Effector CD8-positive, alpha-beta T cell (primary cell): ENCODE measurements at places on chromosomes 5 and 9.
A peak's percentile ranks its signal among the peaks of the same experiment; 100 is the strongest.

DNA sequence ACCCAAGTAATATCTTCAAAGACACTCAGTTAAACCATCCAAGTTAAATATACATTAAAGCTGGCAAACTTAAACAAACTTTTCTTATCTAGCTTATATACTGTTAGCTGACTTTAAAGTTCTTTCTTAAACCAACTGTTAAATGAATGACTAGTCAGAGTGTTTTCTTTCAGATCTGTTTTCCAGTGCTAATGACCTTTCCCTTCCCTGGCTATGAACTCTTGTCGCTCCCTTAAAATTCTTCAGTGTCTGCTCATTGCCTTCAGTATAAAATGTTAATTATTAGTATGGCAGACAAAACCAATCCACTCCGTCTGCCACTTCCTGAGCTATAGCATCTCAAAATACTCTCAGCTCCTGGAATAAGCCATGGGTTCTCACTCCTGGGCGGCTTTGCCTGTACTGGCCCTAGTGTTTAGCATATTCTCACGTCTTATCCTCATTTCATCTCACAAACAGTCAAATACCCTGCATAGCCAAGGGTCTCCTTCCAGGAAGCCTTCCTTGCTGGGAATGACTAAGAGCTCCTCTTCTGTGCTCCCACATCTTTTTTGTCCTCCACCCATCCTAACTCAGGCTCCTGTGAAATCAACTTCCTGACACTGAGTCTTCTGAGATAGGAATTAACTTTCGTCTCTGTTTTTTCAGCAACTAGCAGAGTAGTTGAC lies 87.7 kb downstream of the VCAN start:
- DNase-seq: no peak

- DNase-seq: no peak
These were observed 47.5 kb downstream of the PBX3 start for GRCh38 chr9:125794708-125795107.

- DNase-seq: no peak
These were observed 563.7 kb upstream of the DAP start for GRCh38 chr5:11324521-11325289.

DNA sequence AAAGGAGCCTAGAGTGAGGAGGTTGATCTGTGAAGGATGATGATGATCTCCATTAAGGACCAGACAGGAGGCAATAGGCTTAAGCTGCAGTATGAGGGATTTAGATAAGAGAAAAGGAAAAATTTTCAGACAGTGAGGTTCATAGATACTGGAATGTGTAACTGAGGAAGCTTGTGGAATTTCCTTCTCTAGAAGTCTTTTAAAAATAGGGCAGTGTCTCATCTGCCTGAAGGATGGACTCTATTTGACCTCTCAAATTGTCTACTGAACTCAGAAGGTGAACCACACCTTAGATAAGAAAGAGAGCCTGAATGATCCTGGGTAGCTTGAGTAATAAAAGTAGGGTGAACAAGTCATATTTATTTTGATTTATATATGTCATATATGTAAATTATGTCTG lies 148.2 kb upstream of the CDKN2B start:
- no peak for DNase-seq

- DNase-seq: no peak
These were observed 38.2 kb downstream of the GZMK start for GRCh38 chr5:55062039-55062779.

DNA sequence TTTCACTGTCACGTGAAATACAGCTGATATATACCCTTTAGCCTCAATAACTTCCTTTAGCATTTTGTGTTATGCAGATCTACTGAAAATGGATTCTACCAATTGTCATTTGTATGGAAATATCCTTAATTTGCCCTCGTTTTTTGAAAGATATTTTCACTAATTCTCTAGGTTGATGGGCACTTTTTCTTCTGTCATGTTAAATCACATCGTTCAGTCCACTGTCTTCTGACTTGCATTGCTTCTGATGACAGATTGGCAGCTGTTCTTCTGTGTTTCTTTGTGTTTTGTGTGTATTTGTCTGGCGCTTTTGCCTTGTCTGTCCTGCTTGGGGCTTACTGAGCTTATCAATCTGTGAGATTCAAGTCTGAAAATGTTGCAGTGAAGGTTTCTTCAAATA lies 9.7 kb upstream of the CLPTM1L start:
- no peak for DNase-seq

GRCh38 chr9:3475300-3476020 lies 50.3 kb downstream of the RFX3 start:
- DNase-seq: no peak

DNA sequence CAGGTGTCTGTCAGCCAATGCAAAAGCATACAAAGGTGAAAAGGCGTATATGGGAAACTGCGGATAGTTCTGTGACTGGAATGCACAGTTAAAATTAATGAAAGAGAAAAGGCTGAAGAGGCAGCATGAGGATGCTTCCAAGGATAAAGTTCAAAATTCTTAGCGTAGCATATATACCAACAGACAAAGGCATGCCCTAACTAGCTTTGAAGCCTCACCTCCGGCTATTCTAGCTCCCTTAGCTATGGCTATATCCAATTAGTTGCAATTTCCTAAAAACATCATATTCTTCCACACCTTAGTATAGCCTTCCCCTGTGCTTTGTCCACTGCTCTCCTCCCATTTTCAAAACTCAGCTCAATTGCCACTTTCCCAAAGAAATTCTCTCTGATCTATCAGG lies 1.4 kb upstream of the DNAJA1 start:
- no peak for DNase-seq

GRCh38 chr9:119164716-119165115 lies 204.5 kb downstream of the BRINP1 start:
- no peak for DNase-seq

- no peak for DNase-seq
These were observed 164.2 kb downstream of the ZDHHC21 start for GRCh38 chr9:14529054-14529453.

DNA sequence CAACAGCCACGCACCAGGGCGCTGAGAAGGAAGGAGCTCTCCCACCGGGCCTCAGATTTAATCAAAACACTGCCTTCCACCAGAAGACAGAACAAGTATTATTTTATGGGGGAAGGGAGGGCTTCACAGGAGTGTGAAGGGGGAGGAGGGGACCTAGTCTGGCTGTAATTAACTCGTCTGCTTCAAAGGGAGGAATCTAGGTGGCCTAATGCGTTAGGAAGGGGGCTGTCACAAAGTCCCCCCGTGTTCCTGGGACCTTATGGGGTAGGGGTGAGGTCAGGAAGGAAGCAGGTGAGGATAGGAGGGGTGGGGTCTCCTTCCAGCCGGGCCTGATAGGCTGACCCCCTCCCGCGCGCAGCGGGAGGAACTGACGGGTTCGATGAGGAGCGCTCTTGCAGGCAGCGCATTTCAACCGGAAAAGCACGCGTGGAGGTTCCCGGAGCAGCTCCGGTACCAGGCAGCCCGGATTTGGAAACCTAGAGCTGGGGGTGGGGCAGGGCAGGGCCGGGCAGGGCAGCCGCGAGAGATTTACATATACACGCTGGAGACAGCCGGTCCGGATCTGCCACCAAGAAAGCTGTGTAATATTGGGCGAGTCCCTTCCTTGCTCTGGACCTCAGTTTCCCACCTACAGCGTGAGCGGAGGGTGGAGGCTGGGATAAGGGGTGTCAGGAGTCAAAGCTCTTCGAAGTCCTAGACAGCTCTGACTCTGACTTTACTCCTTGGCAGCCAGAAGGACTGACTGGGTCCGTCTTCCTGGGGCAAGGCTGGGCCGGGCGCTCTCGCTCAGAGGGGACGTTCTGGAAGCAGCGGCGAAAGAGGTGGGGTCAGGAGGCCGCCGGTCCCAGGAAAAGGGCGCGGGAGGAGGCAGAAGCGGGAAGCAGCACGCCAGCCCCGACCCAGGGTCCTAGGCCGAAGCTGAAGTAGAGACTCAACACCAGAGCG lies 1.8 kb downstream of the SHB start:
- no peak for DNase-seq

DNA sequence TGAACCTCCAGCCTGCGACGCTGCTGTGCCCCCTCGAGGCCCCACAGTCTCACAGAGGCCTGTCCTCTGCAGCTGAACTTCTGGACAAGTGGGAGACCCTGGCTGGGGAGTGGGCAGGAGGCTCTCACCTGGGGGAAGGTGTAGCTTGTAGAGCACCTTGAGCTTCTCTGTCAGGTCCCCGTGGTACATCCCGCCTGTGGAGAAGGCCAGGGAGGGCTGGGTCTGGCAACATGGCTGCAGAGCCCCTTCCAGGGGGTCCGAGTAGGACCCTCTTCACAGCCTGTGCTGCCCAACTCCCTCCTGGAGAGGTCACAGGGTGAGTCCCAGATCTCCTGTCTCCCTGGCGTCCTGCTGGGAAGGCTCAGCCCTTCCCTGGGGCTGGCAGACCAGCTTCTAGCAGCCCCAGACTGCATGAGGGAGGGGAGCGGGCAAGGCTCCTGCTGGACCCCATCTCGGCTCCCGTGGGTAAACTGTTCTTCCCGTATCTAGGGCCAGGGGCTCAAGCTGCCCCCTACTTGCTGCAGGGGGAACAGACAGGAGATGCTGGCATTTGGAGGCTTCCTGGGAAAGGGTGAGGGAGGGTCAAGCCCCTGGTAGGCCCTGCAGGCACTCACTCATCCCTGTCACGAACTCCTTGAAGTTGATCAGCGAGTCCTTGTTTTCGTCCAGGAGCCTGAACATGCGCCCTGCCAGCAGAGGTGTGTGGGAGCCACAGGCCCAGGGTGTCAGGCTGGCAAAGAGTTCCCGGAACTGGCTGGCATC lies 11.2 kb upstream of the MRNIP start:
- no peak for DNase-seq

- DNase-seq: no peak
These were observed 12.3 kb downstream of the RNU6ATAC start for GRCh38 chr9:134152022-134152448.

- DNase-seq: no peak
These were observed 9.0 kb downstream of the FBP1 start for GRCh38 chr9:94630281-94630680.

DNA sequence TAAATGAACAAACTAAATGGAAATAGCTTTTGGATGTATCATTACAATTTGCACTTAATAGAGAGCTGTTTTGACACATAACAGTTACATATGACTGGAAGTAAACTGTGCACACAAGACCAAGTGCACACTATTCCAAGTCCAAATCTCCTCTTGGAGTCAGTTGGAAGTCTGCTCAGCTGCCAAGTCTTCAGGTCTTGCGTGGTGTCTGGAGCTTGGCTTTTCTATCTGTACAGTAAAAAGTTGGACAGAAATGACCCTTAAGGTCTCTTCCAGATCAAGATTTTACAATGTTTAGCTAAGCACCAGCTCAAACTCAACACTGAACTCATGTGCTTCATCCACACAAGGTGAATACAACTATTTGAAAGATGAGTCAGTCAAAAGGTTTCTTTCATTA lies 456.9 kb downstream of the RASEF start:
- DNase-seq: no peak

DNA sequence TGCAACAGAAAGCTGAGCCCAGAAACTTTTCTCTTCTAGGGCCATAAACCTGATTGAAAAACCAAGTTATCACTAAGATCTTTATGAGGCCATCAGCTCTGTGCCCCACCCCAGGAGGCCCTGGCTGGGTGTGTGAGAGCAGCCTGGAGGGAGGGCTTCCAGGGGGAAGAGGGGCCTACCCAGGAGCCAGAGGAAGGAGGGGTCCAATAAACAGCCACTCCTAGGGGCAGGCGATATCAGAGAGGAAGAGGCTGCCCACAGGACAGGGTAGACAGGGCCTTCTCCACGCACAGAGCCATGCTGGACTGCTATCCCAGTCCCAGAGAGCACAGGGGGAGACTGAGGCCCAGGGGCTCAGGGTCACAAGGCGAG lies 4.5 kb upstream of the CDX1 start:
- DNase-seq: no peak

GRCh38 chr5:15783734-15784133 lies 283.8 kb downstream of the FBXL7 start:
- DNase-seq: no peak

DNA sequence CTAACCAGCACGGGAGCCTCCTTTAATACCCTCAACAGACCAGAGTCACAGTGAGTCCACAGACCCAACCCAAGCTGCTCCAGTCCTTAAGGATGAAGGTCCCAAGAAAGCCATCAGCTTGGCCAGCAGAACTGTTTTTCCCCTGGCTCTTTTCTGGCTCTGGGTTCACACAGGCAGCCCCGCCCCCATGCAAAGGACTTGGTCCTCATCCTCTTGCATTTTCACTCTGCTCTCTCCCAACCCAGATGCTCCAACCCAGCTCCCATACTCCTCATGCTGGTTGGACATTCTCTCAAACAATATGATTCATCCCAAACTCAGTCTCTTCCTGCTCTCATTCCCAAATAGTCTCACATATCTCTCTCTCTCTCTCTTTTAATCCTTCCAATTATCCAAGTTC lies 74.2 kb upstream of the SPOCK1 start:
- DNase-seq: no peak

GRCh38 chr9:4117835-4118610 lies 181.8 kb downstream of the GLIS3 start:
- peak; percentile 8 for DNase-seq

GRCh38 chr5:115366223-115366622 lies 69.8 kb upstream of the CCDC112 start:
- DNase-seq: no peak

- DNase-seq: no peak
These were observed 21.3 kb downstream of the KCTD16 start for GRCh38 chr5:144191998-144192397.

DNA sequence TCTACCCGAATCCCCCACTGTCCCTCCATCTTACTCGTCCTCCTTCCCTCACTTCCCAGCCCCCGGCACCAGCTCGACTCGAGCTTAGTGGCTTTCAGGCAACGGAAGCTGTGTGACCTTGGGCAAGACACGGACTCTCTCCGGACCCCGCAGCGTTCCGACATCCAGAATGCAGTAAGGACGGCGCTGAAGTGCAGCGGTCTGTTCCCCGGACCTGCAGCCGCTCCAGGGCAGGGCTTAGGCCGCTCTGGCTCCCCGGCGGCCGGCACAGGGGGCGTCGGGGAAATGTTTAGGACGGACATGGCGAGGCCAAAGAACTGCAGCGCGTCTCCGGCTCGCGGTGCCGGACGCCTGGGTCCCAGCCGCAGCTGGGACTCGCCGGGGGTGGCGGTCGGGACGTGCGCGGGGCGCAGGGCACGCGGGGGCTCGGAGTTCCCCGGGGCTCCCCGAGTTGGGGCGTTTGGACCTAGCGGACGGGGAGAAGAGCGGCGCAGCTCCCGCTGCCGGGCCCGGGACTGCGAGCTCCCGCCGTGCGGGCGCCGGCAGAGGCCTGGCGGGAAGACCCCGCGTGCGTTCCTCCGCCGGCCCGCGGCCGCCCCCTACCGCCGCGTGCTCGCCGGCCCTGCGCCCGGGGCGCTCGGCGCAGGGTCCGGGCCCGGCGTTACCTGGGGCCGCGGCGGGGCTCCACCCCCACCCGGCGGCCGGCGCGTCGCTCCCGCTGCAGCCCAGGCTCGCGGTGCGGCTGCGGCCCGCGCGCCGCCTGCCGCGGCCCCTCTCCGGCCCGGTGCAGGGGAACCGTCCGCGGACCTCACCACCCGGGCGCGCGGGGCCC lies 5.6 kb upstream of the RNF44 start:
- peak; percentile 18 for DNase-seq
